ENCODE measurements at places on chromosomes 4 and X.

GRCh38 chrX:114006664-114007063, 577.2 kb upstream of the HTR2C start:
- no peak for DNase-seq

DNA sequence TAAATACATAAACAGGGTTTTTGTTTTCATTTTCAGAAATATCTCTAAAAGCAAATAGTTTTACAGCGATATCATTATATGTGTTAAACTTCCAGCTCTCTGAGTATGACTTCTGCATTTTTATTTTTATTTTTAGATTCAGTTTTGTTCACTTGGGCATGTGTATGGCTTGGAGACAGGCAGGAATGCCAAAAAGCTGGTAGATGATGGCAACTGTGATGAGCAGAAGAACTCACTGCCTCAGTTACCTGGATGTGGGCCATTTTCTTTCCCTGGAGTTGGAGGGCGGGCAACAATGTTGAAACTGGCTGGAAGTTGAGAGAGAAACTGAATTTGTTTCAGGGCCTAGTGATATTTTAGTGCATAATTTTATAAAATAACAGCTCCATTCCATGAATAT, 266.4 kb downstream of the ARHGAP24 start:
- DNase-seq = no peak

DNA sequence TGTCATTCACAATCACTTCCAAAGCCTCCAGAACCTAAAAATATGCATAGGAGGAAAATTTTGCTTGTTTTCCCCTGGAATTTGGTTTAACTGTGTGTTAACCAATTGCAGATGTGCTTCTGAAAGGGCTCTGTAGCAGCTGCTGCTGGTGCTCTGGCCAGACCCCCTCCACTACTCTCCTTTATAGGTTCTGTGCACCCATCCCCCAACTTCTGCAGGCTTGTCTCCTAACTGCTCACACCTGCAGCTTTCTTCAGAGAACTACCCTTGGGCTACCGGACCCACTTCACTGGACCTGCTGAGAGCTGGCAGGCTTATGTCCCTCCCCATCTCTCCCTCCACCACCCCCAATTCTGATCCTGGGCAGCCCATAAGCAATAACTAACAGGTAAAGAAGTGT, 662.1 kb upstream of the DIPK2B start:
- DNase-seq = no peak

GRCh38 chr4:47899639-47900038, 14.7 kb downstream of the NFXL1 start:
- no peak for DNase-seq

- DNase-seq = no peak
Measured at GRCh38 chr4:71595576-71596108, 188.2 kb downstream of the GC start.

DNA sequence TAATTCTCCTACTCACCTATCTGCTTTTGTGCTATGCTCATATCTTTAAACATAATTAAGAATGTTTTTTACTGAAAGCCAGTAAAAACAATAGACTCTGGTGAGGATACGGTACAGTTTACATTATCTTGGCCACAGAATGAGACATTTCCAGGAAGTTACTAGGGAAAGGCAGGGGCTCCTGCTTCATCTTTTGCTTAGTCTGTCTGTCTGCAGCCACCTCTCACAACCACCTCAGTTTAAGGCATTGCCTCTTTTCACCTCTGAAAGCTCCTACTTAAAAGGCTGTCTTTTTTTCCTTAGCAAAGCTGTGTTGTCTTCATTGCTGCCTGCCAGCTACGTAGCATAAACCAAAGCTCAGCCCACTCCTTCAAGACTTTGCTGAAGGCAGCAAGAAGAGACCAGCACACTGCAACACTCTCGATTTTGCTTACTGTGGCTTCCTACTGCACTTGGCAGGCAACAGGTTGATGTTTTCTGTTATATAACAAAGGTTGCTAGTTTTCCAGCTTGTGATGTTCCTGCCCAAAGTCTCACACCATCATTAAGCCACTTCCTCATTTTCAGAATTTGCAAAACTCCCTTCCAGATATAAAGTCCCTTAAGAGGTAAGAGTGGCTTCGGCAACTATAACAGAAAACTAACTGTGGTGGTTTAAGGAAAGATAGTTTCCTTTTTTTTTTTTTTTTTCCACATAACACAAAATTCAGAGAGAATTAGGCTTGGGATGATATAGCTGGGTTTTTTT, 432.9 kb downstream of the GRXCR1 start:
- no peak for DNase-seq

GRCh38 chrX:37781814-37782213, 2.0 kb downstream of the CYBB start:
- no peak for DNase-seq

DNA sequence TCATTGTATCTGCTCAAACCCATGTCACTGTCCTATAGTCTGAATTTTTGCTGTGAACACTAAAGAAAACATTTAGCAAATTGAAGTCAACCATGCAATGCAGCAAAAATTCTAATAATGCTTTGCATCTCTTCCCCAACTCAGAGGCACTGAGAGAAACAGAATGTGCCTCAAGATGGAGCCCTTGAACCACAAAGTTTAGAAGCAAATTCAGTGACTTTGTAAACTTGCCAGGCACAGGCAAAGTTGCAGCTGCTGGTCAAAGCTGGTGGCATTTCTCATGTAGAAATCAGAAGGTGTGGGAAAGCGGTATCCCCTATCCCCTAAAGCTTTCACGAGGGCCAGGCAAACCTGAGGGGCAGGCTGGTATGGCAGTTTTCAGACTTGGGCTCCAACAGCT, 121.7 kb upstream of the DIPK2B start:
- no peak for DNase-seq

GRCh38 chr4:187993827-187994226, 1.7 kb upstream of the ZFP42 start:
- DNase-seq = no peak

GRCh38 chr4:99649778-99650177, 7.8 kb downstream of the C4orf54 start:
- DNase-seq = no peak

GRCh38 chr4:156774422-156774821, 197.2 kb downstream of the PDGFC start:
- DNase-seq = no peak

All from activated naive CD4-positive, alpha-beta T cell treated with anti-CD3 and anti-CD28 coated beads, Interleukin-2, amount 50 U/mL, for 72 hours (primary cell).